ENCODE measurements at places on chromosomes 11 and 22.

GRCh38 chr22:46074771-46075551, 75.4 kb upstream of the PPARA start:
- no peak for DNase-seq

DNA sequence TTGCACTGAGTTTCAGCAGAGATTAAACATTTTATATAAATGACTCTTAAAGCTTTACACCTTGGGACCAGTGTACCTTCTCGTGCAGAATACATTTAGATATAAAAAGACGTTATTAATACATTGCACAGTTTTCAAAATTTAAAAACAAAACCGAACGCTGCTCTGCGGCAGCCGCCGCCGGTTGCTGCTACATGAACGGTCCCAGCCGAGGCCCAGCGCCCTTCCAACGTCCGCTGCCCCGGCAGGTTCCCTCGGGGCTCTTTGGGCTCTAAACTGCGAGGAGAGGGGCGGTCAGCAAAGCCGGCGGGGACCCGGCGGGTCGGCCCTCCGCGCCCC, 2.0 kb downstream of the CDKN1C start:
- no peak for DNase-seq

DNA sequence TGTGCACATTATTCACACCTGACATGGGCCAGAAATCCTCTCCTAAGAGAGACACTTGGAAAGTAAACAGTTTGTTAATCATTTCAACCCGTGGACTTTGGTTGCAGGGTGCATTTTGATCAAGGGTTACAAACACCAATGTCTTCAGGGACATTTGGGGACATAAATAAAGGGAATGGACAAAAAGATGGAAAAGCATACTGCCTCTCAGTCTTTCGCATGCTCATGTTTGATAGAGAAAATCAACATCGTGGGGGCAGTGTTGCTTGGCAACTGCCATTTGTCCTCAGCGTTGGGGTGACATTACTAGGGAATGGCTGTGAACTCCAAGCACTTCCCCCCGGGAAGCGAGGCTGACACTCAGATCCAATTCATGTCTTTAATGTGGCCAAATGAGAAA, 114.7 kb upstream of the OR4B1 start:
- DNase-seq = no peak

GRCh38 chr11:121451178-121451985, 732 bp upstream of the SORL1 start:
- peak; percentile 42 for DNase-seq

GRCh38 chr11:124900464-124900863, 2.8 kb upstream of the ROBO4 start:
- DNase-seq = no peak

DNA sequence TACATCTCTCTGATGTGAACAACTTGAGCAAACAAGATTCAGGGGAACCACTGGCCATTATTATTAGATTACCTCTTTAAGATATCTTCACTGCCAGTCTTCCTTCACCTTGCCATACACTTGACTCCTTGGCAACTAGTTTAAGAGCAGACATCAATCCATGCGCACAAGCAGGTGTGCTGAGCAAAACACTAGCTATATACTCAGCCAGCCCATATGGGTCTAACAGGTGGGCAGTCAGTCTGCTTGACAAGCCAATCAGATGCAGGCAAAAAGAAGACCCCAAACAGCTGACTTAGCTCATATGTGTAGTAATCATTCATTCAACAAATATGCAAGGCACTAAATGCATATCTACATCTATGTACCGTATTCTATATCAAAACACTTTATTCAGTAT, 101.2 kb downstream of the SIK3 start:
- no peak for DNase-seq

- DNase-seq = peak; percentile 68
Observed at GRCh38 chr11:65551572-65552387, 6.4 kb downstream of the LTBP3 start.

DNA sequence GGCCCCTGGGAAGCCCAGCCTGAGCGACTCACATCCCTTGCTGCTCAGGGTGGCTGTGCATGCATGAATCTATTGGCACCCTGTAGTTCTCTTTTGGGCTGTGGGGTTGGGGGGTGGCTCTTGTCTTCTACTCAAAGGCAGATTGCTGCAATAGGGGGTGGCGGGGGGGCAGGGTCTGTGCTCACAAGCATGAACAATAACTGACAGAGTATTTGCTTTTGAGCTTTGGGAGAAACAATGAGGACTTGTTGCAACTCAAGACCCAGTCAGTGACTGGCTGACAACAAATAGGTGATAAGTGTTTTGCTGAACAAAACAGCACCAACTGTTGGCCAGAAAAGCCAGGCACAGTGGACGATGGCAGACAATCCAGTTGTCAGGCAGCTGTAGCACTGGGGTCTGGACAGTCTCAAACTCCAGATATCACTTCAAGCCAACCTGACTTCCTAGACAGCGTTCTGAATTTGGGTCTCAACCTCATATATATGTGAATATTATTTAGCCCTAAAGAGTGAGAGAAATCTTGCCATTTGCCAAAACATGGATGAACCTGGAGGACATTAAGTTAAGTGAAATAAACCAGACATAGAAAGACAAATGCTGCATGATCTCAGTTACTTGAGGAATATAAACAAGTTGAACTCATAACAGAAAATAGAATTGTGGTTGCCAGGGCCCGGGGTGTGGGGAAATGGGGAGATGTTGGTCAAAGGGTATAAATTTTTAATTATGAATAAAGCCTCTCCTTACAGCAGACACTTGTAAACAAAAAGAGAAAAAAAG, 61.7 kb downstream of the ME3 start:
- no peak for DNase-seq

DNA sequence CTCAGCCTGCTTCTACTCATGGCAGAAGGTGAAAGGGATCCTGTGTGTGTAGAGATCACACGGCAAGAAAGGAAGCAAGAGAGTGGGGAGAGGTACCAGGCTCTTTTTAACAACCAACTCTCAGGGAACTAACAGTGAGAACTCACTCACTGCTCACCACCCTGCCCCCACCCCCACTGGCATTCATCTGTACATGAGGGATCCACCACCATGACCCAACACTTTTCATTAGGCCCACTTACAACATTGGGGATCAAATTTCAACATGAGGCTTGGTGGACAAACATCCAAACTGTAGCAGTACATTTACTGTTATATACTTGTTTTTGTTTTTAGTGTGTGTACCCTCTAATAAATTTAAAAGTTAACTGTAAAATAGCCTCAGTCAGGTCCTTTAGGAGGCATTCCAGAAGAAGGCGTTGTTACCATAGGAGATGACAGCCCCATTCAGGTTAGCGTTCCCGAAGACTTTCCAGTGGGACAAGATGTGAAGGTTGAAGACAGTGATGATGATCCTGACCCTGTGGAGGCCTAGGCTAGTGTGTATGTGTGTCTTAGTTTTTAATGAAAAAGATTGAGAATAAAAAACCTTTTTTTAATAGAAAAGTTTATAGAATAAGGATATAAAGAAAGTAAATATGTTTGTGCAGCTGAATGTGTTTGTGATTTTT, 11.3 kb downstream of the CUL5 start:
- no peak for DNase-seq

DNA sequence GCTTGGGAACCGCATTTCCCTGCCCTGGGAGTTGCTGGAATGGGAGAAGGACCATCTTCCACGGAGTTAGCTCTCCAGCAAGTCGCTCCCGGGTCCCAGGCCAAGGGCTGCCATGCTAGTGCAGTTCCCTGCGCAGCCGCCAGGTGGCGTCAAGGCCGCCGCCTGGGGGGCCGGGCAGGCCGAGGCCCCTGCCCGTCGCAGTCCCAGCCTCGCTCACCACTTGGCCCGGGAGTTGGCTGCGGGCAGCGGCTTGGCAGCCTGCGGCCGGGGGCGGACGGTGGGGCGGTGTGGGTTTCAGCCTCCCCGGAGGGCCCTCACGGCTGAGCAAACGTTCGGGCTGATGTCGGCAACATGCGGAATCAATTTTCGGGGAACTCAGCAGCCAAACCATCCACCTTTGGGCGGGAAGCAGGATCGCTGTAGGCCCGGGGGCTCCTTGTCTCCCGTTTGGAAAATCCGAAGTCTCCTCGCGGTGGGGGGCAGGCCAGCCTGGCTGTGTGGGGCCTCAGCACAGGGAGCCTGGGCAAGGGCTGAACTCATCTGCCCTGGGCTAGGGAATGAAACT, 415.1 kb downstream of the SOX6 start:
- DNase-seq = peak; percentile 37

DNA sequence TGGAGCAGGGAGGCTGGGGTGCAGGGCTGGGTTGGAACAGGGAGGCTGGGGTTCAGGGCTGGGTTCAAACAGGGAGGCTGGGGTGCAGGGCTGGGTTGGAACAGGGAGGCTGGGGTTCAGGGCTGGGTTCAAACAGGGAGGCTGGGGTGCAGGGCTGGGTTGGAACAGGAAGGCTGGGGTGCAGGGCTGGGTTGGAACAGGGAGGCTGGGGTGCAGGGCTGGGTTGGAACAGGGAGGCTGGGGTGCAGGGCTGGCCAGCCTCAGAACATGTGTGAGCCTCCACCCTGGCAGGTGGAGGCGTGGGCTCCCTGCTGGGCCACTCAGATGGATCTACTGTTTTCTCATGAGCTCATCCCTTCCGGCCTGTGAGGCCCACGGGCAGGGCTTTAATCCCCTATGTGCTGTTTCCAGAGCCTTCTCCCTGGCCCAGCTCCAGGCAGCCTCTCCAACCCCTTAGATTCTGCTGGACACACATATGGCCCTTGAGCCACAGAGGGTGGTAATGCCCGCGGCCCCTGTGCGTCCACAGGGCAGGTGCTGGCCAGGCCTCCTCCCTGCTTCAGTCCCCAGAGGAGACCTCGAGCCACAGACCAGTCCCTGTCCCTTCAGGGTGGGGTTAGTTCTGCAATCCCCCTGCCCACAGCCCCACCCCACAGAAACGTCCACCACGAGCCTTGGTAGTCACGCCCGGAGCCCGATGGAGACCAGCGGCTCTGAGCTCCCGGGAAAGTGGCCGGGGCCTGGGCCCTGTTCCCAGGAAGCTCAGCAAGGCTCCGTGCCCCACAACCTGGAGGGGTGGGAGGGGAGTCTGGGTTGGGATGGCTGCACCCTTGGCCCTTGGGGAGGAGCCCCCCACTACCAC, 197.9 kb downstream of the BRD1 start:
- no peak for DNase-seq

DNA sequence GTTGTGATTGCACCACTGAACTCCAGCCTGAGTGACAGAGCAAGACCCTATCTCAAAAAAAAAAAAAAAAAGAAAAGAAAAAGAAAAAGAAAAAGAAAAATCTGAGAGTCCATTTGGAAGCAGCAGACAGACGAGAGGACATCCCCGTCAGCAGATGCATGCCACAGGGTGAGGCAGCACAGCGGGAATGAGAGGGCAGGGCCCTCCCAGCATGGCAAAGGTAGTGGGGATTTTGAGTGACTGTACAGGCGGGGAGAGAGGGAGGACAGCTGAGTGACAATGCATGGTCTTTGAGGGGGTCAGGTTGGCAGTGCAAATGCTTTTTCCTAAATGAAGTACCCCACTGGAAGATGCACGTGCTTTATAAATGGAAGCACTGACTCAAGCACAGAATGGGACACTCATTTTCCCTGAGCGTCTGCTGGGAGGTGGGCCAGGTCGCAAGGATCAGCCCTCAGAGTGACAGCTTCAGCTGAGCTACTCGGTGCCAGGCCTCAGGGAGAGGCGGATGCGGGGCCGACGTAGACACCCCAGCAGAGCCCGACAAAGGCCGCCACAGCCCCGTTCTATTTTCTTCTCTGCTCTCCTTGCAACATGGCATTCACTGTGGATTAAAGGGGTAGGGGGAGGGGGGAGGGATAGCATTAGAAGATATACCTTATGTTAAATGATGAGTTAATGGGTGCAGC, 113.5 kb downstream of the SHANK2 start:
- DNase-seq = no peak

- DNase-seq = no peak
Observed at GRCh38 chr22:47398491-47398890, 636.0 kb downstream of the TBC1D22A start.

GRCh38 chr11:109998921-109999320, 94.3 kb upstream of the ZC3H12C start:
- no peak for DNase-seq

DNA sequence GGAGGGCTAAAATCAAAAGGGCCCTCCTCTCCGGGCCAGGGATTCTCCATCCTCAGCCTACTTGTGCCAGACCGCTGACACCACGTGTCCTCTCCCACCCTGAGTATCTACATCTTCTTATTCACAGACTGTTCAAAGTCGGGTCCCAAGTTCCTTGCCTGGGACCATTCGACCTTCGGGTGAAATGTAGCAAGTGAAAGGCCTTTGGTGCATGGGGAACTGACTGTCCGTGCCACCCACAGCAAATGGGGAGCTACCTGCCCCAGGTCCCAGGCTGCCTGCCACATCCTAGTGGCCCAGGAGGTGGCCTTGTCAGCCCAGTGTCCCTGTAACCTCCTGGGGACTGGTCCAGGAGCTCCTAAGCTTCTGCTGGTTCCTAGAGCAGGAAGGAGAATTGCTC, 67.3 kb downstream of the RTL6 start:
- DNase-seq = no peak

GRCh38 chr22:48820481-48821345, 1007.0 kb downstream of the BRD1 start:
- no peak for DNase-seq

GRCh38 chr11:64316672-64317324, 561 bp downstream of the TRMT112 start:
- peak; percentile 54 for DNase-seq

GRCh38 chr11:32983506-32983905, 32.2 kb upstream of the DEPDC7 start:
- no peak for DNase-seq
